Stimulated activated CD8-positive, alpha-beta memory T cell treated with anti-CD3 and anti-CD28 coated beads, Interleukin-4, amount 100 ng/mL, for 1 hour (primary cell): ENCODE measurements at places on chromosomes 11 and 22.

GRCh38 chr11:76706667-76707066, 36.1 kb upstream of the LRRC32 start:
- DNase-seq: no peak

DNA sequence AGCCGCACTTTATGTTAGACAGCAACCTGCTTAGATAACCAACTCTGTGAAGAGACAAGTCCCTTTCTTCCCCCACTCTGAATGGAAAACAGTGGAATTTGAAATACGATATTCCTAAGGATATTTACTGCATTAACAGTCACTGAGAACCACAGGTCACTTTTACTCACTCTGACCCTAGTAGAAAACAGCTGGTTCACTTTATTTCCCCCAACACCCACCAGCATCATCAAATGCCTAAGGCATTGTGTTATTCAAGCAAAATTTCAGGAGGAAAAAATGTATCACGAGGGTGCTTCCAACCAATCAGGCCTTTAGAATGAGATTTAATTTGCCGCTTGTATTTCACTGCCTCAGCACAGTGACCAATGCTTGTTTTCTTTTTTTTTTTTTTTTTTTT, 1134.1 kb upstream of the CCDC90B start:
- no peak for DNase-seq

GRCh38 chr11:88590361-88590760, 252.8 kb upstream of the CTSC start:
- DNase-seq: no peak

- no peak for DNase-seq
Measured at GRCh38 chr11:31649129-31649966, 139.8 kb downstream of the ELP4 start.

DNA sequence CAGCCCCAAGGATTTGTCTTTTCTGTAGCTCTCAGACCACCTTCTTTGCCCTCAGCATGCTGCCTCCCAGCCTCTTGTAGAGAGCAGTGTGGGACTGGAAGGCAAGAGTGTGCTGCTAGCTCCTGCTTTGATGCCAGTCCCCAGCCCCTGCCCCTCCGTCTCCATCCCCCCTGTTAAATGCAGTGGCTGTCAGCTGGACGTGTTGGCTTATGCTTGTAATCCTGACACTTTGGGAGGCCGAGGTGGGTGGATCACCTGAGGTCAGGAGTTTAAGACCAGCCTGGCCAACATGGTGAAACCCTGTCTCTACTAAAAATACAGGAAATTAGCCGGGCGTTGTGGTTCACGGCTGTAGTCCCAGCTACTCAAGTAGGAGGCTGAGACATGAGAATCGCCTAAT, 15.5 kb downstream of the SNRPD3 start:
- DNase-seq: no peak
